Left cardiac atrium (tissue), 4 donors: ENCODE measurements at places on chromosomes 1 and 21.

DNA sequence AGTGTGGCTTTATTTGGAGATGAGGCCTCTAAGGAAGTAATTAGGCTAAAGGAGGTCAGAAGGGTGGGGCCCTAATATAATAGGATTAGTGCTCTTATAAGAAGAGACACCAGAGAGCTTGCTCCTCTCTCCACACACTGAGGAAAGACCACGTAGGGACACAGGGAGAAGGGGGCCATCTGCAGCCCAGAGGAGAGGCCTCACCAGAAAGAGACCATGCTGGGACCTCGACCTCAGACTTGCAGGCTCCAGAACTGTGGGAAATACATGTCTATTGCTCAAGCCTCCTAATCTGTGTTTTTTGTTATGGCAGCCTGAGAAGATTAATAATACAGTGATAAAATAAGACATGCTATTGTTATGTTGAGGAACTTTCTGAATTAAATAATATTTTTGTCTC lies 8.3 kb downstream of the RCAN1 start:
- no peak for DNase-seq

DNA sequence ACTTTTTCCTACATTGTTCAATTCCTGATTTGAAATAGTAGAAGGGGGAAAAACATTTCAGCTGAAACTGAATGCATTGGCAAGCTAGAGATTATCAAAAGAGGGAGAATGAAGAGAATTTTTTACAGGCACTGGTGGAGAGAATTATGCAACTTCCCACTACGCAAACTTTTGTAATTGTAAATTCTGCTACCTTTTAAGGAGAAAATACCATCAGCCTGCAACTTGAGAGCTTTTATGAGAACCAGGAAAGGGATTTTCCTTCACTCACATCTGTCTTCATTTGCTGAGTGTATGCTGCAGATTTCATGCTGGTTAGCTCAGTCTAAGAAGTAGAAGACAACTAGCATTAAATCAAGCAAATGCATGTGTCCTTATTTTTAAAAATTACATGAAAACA lies 43.7 kb downstream of the ADAMTS1 start:
- DNase-seq: no peak

GRCh38 chr1:89872567-89872966 lies 51.7 kb downstream of the LRRC8D start:
- no peak for DNase-seq

GRCh38 chr1:185500001-185500626 lies 183.1 kb upstream of the IVNS1ABP start:
- no peak for DNase-seq

- no peak for DNase-seq
These were observed 8.3 kb downstream of the TNR start for GRCh38 chr1:175735144-175735543.

- DNase-seq: no peak
These were observed 154.4 kb downstream of the FASLG start for GRCh38 chr1:172813330-172813729.
